ENCODE measurements at places on chromosomes 1 and 21.
A peak's percentile ranks its signal among the peaks of the same experiment; 100 is the strongest.

DNA sequence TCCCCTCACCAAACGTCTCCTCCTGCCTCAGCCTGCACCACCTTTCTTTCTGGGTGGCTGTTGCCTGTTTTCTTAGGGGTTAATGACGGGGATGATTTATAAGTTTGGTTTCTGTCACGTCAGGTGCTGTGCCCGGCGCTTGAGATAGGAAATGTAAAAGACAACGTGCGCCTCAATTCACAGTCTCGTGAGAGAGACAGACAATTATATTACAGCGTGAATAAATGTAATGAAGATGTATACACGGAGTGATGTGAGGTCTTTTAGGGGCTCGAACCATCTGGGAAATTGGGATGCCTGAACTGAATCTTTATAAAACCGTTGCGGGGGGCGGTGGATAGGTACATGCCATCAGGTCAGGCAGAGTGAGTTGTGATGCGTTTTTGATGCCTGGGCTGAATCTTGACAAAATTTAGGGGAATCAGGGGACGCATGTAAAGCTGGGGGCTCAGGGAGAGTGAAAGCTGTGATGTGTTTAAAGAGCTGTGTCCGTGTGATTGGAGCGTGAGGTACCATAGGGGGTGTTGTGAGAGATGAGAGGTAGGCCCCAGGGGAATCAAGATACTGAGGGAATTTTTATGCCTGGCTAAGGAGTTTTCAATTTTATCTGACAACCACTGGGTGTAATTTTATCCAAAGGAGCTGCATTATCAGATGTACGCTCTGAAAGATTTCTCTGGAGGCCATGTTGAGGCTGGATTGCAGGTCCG is 831 bp downstream of the TIPRL start:
- DNase-seq: peak; percentile 29

- DNase-seq: peak; percentile 74
Observed at GRCh38 chr1:21553116-21553926, 44.1 kb downstream of the ALPL start.

DNA sequence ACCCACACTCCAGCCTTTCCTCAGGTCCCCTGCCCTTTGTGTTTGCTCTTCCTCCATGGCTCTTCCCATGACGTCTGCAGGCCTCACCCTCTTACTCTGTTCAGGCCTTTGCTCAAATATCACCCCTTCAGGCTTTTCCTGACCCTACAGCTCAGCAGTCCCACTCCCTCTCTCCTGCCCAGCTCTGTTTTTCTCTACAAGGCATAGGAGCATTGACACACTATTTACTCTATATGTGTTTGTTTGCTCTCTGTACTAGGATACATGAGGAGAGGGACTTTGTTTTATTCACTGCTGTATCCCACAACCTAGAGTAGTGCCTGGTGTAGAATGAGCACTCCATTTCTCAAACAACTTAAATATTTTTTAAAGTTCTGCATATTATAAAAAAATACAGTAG is 107.4 kb upstream of the COA6 start:
- no peak for DNase-seq

- no peak for DNase-seq
Observed at GRCh38 chr1:193308438-193308837, 122.0 kb upstream of the B3GALT2 start.

GRCh38 chr21:40947713-40948112 is 100.8 kb upstream of the DSCAM start:
- no peak for DNase-seq

GRCh38 chr1:205109269-205109668 is 12.5 kb downstream of the RBBP5 start:
- DNase-seq: no peak

DNA sequence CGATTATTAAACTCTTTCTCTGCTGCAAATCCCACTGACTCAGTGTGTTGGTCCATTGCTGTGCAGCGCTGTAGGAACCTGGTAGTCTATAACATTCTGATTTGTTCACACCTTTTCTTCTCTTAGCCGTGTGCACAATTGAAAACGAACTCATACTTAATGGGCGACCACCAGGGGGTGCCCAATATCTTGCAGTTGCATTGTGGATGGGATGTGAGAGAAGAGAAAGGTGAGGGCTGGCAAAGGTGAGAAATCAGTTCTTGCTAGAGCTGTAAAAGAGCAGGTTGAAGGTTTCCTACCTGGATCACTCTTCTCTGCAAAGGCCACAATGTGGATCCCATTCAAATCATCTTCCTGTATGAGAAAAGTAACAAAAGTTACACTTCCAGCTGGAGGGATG is 51.0 kb downstream of the CASQ2 start:
- DNase-seq: peak; percentile 51

DNA sequence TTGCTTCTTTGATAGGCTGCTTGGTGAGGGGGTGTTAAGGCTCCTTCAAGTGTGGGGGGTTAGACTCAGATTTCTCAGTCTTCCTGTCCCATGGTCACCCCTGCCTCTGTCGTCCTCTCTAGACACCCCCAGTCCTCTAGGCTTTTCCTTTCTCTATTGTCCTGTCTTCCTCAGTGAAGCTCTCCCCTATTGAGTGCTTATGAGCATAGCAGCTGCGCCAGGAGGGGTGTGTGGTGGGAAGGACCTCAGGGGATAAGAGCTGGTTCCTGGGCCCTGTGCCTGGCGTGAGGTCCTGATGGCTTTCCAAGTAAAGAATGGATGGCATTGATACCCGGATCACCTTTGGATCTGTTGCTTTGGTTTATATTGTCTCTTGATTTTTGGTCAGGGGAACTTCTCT is 69.1 kb downstream of the DIP2A start:
- DNase-seq: no peak

- peak; percentile 32 for DNase-seq
Observed at GRCh38 chr1:29912425-29912824, 676.1 kb downstream of the PTPRU start.

DNA sequence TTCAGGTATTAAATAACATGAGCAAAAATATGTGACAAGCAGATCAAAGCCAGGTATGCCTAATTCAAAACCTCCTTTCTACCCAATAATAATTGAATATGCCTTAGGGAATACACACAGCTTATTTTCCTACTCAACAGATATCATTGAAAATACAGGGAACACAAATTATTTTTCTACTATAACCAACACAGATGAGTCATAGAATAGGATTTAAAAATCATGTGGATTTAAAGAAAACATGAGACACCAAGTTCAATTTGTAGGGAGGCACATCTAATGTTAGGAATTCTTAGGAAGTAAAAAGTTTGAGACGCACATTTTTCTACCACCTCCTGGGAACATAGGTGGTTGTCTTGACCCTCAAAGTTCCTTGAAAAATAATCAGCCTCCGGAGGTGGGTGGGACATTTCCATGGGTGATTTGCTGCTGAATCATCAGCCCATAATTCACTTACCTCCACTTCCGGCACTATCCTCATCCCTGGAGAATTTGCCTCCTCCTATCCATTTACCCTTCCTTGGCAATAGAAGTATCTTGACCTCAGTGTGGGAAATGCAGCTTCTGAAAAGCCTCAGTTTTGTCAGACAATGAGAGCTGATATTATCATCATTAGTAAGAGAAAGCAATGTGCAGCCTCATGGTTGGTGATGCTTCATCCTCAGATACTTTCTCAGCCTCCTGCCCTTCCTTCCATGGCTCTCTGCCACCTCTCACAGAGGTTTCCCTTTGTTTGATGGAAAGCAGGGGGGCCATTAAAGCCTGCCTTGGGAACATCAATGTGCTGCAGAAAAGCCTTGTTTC is 33.5 kb upstream of the RGS4 start:
- DNase-seq: peak; percentile 92

DNA sequence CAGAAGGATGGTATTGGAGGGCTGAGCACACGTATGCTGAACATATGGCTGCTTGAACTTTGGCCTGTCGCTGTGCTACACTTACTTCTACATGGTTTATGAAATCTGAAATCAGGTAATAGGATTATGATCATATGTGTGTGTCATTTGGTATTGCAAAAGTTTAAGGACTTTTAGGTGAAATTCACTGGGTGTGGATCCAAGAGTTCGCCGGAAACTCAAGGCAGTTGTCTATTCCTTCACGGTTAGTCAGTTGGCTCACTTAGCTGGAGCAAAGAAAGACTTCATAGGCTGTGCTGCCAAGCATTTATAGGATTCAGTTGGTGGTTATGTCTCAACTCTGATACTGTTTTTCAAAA is 927 bp downstream of the UAP1 start:
- DNase-seq: peak; percentile 84

- DNase-seq: peak; percentile 86
Observed at GRCh38 chr21:33491373-33492102, at the start of gene DNAJC28. Gene DNAJC28, minus strand, starts transcription at chr21:33491716. Its CDS starts 2,323 bp downstream, at chr21:33489393.

GRCh38 chr1:1889847-1890505 is 911 bp downstream of the GNB1 start:
- DNase-seq: peak; percentile 34

GRCh38 chr1:184143449-184143848 is 91.9 kb downstream of the TSEN15 start:
- peak; percentile 7 for DNase-seq

DNA sequence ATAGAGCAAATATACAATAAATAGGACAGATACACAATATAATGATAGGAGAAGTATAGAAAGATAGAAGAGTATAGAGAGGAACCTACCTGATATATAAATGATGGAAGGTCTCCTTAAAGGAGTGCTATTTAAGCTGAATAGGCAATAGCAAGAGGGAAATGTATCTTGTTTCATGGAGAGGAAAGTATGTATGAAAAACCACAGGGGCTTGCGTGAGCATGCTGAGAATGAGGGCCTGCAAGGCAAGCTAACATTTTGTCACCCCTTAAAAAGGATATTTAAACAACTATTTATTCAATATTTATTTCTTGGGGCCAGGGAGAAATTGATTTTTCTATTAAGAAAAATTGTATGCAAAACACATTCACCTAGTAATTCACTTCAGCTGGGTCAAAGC is 150.9 kb upstream of the ZRANB2 start:
- DNase-seq: no peak

DNA sequence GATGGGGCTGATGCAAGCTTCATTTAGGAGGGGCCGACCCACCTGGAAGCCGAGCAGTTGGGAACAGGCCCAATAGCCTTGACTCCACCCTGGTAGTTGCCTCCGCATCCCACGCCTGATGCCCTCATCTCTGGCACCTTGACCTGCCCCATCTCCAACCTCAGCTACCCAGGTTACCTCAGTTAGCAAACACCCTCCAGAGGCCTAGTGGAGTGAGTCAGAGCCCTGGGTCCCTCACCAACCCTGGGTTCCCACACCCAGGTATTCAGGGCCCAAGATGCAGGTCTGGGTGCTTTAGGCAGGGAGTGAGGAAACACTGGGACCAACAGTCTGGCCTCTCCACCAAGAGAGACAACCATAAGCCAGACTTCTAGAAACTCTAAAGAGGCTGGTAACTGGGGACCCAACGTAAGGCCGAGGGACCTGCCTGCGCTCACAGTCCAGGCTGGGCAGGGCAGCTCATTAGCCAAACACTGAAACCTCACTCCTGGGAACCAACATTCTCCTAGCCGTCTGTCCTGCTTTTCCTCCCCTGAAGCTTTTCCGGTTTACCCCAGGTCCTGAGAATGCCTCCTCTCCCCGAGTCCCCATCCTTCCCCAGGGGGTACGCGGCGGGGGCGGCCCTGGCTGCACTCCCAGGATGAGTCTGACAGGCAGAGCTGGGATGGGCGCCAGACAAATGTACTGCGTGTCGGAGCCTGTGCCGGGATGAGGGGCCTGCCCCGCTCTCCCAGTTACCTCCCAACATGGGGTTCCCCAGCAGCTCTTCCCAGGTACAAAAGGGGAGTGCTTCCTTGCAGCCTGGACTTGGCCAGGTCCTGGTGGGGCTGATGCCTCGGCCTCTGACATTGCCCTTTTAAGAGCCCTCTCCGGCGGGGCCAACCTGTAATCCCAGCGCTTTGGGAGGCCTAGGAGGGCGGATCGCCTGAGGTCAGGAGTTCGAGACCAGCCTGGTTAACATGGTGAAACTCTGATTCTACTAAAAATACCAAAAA is 8.9 kb upstream of the CELSR2 start:
- peak; percentile 83 for DNase-seq

DNA sequence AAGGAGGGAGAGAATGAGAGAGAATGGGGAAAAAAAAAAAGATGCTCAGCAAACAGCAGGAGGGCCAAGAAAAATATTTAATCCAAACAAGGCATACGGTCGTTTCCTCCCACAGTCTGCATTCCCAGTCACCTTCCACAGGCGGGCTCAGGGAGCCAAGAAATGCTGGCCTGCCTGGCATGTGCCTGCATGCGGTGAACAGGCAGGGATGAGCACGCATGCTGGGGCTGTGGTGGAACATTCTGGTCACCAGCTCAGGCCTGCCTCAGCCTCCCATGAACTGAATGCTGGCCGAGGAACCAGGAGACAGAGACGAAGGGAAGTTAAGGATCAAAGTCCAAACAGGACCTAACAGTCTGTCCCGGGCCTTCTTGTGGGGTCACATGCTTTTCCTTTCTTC is 335.3 kb downstream of the ASTN1 start:
- DNase-seq: no peak

DNA sequence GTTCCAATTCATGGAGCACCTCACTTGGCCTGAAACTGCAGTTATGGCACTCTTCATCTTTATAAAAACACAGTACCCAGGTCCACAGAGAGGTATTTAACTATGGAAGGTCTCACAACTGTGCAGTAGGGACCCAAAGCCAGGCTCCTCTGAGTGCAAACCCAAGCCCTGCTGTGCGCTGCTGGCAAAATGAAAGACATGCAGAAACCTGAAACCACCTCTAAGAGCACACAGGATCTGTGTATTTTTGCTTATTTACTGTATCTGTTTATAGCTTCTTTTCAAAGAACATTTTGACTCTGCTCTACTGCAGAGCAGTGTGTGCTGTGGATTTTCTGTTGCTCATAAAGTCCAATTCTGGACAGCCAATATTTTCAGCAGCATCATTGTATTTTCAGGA is 166.6 kb downstream of the DSCAM start:
- no peak for DNase-seq

- no peak for DNase-seq
Observed at GRCh38 chr1:203090421-203091198, 4.8 kb upstream of the MYOG start.

DNA sequence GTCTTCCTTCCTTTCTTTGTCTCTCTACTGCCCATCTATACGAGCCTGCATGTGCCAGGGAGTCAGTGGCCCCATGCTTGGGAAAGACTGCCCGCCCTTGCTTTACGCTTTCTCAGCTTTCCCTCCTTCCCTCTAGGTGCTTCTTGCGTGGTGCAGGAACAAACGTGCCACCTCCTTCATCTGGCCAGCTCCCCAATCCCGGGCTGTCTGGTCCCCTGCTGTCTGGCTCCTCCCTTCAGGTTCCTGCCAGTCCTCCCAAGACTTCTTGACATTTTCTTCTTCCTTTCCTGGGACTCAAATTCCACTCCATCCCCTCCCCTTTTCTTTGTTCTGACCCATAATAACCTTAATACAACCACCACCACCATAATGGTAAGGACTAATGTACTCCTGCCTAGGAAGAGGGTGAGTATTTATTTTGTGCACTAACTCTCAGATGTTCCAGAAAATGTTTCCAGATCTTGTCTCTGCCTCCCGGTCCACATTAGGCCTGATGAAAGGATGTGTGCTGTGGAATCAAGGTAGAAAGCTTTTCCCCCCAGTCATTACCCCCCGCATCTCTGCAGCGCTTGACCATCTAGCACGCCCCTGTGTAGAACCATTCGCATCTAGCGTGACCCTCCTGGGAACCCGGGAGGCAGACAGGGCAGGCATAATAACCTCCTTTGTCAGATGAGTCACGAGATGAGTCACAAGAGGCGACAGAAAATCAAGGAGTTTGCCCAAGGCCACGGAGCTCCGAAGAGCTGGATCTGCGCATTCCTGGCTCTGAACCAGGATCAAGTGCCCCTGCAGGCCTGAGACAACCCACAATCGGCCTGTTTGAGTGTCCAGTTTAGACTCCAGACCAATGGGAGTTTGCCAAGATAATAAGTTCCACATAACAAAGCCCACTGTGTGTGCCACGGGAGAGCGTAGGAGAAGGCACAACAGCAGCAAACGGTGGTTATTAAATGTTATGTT is 60.1 kb upstream of the NEK2 start:
- peak; percentile 88 for DNase-seq

- DNase-seq: peak; percentile 10
Observed at GRCh38 chr1:81157686-81158085, 643.0 kb upstream of the ADGRL2 start.

All from fibroblast of mammary gland (primary cell).